ENCODE measurements at places on chromosomes 7 and 10. TPM values are rescaled to one million over a fixed set of nuclear protein-coding genes. Genes with fewer than 3 reads are reported as not detected.

The CYP26C1 gene
- total RNA-seq = 0.32 TPM

The ENTPD1 gene
- total RNA-seq = 24.0 TPM

The DBF4 gene
- 38.6 TPM for total RNA-seq

The CABCOCO1 gene
- total RNA-seq = 0.97 TPM

The LRRC4 gene
- 0.32 TPM for total RNA-seq

The GIMAP4 gene
- 332 TPM for total RNA-seq

The SORCS1 gene
- not detected for total RNA-seq

The TES gene
- total RNA-seq = 117 TPM

The ECHS1 gene
- total RNA-seq = 74.7 TPM

The PRSS37 gene
- not detected for total RNA-seq

The NUDCD3 gene
- 74.4 TPM for total RNA-seq

The CPA2 gene
- total RNA-seq = not detected

The FHIP2A gene
- 19.0 TPM for total RNA-seq

The GTF2IRD1 gene
- 4.5 TPM for total RNA-seq
